Mammary epithelial cell (primary cell): ENCODE measurements at places on chromosomes 6 and 20. TPM values are rescaled to one million over a fixed set of nuclear protein-coding genes. Genes with fewer than 3 reads are reported as not detected.

DNA sequence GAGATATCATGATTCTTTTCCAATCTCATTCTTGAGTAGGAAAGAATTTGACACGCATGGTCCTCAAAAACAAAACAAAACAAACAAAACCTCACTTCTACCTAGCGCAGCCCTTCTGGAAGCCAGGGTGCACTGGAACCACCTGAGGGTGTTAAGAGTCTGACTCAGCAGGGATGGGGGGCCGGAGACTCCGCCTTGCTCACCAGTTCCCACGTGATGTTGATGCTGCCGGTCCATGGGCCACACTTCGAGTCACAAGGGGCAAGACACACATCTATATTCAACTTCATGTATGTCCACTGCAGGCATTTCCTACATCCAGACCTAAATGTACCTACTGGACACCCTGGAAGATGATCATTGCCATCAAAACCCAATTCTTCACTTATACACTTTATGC, 30.4 kb downstream of the BFSP1 start:
- DNase-seq: no peak

GRCh38 chr6:30641048-30641447, 5.9 kb upstream of the C6orf136 start:
- no peak for DNase-seq

DNA sequence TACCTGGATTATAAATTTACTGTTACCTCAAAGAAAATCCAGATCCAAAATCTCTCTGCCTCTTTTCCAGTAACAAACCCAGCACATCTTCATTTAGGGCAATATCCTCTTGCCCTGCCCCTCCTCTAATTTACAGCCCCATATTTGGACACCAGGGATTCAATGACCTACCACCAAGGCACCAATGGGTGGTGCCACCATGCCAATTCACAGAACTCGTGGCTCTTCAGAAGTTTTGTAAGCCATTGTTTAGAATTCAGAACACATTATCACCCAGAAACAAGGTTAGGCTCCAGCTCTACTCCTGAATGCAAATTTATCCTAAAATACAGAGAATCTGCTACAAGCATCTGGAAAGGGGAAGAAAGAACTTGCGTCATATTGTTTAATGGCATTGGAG, 67.8 kb upstream of the SASH1 start:
- no peak for DNase-seq

GRCh38 chr6:112881027-112881426, 533.9 kb downstream of the RFPL4B start:
- DNase-seq: no peak

The MCHR2 gene
- polyA plus RNA-seq: not detected
